ENCODE measurements at places on chromosomes 1 and 21.

GRCh38 chr1:233440951-233441401, 113.5 kb downstream of the MAP3K21 start:
- peak; percentile 26 for DNase-seq

- no peak for DNase-seq
Measured at GRCh38 chr1:119079881-119080280, 60.6 kb downstream of the WARS2 start.

DNA sequence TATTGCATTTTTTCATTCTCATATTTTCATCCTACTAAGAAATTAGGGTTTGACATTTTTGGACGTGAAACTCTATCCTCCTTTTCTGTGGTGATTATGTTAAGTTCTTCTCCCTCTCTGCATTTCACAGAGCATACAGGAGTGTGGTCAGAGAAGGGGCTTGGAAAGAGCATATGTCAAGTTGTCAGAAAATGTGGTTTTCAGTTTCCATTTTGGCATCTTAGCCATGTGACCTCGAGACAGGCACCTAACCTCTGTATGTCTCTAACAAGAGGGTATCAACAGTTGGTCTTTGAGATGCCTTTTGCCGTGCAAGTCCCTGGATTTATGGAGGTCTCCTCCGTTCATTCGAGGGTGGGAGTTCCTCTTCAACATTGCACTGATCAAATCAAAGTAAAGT, 140.7 kb downstream of the CYYR1 start:
- DNase-seq = no peak

DNA sequence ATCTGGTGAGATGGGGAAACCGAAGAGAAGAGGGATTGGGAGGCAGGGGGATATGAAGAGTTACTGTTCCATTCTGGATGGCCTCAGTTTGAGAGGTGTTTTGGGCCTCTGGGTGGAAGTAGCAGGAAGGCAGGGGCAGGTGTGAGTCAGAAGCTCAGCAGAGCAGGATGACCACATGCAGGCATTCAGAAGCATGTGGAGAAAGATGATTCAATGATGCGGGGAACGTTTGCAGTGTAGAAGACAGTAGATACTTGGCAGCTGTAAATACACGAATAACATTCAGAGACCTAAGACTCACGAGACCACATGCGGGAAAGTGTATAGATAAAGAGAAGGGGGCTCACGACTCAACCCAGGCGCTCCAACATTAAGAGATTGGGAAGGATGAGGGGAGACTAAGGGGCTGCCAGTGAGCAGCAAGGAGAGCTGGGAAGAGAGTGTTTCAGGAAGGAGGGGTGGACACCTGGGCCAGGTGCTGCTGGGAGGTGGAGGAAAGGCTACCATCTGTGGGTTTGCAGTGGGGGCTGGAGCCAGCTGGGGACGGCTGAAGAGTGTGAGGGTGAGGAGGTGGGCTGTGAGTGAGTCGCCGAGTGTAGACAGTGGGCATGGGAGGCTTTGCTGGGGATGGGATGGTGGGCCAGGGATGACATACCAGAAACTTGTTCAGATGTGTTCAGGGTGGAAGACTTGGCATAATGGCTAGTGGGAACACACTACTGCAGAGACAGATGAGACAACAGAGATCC, 5.8 kb upstream of the EPS8L3 start:
- DNase-seq = peak; percentile 51

GRCh38 chr1:190615818-190616217, 138.2 kb upstream of the BRINP3 start:
- DNase-seq = no peak

- no peak for DNase-seq
Measured at GRCh38 chr1:195946500-195946899, 661.7 kb downstream of the KCNT2 start.

DNA sequence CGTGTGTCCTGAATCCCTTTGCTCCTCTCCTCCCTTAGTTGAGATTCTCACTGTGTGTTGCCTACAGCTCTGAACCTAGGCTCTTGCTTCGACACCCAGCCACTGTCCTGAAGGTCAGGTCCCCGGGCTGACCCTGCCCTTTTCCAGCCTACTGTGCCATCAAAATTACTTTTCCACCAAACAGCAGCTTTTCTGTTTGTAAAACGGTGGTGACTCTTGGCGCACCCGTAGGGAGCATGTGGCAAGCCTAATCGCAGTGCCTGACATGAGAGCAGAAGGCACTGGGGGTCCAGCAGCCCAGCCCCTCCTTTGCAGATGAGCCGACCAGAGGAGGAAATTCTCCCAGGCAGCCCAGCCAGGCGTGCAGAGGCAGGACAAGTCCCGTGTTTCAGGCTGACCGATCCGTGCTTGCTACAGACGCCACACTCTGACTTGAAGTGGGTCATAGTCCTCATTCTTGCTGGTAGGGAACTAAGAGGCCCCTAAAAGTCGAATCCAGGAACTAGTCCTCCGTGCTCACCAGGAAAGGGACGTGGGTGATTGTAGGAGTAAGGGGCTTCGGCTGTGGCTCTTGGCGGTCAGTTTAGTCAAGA, 6.8 kb downstream of the GPR137B start:
- DNase-seq = no peak

GRCh38 chr1:41366455-41367287, 5.4 kb downstream of the FOXO6 start:
- DNase-seq = no peak

DNA sequence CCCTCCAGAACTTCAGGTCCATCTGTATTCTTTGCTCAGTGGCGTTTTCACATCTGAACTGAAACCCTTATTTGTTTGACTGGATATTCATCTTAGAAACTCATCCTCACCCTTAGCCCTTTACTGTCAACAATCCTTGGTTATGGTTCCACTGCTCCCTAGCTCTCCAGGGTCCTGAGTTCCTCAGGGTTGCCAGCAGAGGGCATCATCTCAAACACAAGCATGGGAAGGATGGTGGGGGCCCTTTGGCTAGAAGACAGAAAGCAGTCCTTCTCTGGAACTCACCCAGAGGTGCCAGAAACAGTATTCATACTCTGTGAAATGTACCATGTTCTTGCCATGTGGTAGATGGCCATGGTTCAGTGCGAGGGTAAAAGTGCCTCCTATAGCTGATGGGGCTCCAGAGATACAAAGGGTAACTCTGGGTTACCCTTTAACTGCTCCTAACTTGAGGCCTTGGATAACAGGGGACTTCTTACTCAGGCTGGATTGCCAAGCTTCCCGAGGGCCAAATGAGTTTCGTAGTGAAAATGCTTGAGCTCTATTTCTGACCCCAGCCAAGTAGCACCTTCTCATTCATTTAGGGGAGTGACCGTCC, 11.3 kb downstream of the NCSTN start:
- DNase-seq = no peak

- no peak for DNase-seq
Measured at GRCh38 chr1:179425186-179425585, 59.4 kb downstream of the AXDND1 start.

GRCh38 chr21:16004086-16004485, 274.3 kb downstream of the USP25 start:
- DNase-seq = no peak

- DNase-seq = no peak
Measured at GRCh38 chr21:27104846-27105431, 138.1 kb upstream of the ADAMTS5 start.

GRCh38 chr1:21514245-21514644, 5.0 kb downstream of the ALPL start:
- DNase-seq = no peak

- no peak for DNase-seq
Measured at GRCh38 chr1:225828706-225829345, 18.9 kb downstream of the EPHX1 start.

- no peak for DNase-seq
Measured at GRCh38 chr21:39316729-39317128, 3.3 kb upstream of the BRWD1 start.

DNA sequence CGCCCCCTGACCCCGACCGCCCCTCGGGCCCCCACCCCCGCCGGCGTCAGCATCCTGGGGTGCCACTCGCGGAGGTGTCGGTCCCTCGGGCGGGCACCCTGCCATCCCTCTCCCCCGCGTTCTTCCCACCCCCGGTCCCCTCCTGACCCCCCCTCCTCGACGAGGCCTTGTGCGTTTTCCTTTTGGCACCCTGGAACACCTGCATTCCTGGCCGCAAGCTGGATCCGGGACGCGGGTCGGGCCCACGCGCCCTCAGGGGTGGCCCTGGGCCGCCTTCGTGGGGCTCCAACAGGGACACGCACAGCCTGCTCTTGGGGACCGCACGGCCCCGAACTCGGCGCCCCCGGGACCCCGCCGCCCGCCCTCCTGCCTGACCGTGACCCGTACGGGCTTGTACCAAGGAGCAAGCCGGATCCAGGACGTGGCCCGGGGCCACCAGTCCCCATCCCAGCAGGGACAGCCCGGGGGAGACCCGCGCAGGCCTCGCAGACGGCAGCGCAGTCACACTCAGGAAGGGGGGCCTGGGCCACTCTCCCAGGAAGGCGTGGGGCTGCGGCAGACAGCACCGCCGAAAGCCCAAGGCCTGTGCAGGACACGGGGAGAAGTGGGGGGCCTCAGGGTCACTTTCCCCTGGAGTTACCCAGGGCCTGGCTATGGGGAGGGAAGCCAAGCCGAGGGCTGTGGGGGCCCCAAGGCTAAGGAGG, 579 bp upstream of the SLC19A1 start:
- DNase-seq = no peak

GRCh38 chr1:182193908-182194550, 132.5 kb upstream of the ZNF648 start:
- no peak for DNase-seq

DNA sequence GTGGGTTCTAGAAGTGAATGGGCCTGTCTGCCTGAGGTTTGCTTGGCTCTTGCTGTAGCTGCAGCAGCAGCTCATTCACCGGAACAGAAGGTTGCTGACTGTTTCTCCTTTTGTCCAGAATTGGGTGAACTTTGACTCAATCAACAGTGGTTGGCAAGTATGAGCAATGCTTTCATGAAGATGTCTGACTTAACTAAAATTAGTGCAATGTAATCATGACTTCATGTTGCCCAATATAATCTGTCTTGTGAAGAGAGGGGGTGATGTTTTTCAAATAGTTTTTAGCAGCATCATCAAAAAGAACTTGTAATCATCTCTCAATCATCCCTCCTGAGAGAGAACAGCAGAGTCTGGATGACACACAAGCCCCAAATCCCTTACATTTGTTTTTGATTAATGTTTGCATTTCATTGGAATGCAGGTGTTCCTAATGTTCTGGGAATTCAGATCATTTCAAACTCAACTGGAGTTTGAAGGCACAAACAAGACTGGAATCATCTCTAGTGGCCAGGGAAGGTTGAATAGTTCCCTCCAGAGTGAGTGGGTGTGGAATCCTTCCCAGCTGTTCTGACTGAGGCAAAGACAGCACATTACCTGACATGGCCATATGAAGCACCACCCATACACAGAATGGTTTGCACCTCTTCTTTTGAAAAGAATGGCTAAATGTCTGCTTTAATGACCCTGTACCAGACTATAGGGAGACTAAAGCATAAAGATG, 82.9 kb downstream of the HLX start:
- peak; percentile 84 for DNase-seq

- DNase-seq = peak; percentile 83
Measured at GRCh38 chr1:36351227-36351977, 28.0 kb upstream of the EVA1B start.

- no peak for DNase-seq
Measured at GRCh38 chr1:55466373-55466772, 251.2 kb upstream of the USP24 start.

GRCh38 chr1:170377896-170378634, 153.9 kb upstream of the GORAB start:
- DNase-seq = no peak

DNA sequence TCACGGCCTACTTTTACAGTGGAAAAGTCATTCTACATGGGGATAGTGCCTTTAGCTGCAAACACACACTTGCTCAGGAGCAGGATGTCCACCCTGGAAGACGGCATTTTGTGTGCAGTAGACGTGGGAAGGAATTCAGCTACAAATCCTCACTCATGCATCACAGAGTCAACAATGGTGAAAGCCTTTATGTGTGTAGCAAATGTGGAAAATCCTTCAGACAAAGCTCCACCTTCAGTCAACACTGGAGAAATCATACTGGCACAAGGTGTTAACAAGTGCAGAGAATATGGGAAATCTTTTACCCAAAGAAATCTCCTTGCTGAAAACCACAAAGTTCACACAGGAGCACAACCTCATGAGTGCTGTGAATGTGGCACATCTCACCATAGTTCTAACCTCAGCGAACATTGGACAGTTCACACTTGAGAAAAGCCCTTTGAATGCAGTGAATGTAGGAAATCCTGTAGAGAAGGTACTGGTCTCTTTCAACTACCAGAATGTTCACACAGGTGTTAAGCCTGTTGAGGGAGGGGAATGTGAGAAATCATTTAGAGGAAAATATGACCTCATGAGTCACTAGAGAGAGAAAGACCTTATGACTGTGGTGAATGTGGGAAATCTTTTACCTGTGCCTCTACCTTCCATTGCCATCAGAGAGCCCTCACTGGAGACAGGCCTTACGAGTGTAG, 101.8 kb downstream of the PTGS2 start:
- DNase-seq = no peak

Data from kidney epithelial cell (primary cell).